ENCODE measurements at places on chromosomes 4 and X.

DNA sequence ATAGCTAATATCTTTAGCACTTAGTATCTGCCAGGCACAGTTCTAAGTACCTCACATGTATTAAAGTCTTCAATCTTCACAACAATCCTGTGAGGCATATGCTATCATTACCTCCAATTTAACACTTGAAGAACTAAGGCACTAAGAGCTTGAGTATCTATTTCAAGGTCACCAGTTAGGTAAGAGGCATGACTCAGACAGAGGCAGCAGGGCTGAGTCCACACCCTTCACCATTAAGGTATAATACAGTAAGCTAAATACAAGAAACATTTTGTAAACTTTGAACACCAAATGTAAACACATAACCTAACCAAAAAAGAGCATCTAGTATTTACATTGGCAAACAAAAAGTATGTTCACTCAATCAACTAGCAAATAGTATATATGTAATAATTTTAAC, 1410.9 kb downstream of the PCDH18 start:
- DNase-seq, result no peak

GRCh38 chr4:160562661-160563060, 1459.8 kb downstream of the RAPGEF2 start:
- no peak for DNase-seq

DNA sequence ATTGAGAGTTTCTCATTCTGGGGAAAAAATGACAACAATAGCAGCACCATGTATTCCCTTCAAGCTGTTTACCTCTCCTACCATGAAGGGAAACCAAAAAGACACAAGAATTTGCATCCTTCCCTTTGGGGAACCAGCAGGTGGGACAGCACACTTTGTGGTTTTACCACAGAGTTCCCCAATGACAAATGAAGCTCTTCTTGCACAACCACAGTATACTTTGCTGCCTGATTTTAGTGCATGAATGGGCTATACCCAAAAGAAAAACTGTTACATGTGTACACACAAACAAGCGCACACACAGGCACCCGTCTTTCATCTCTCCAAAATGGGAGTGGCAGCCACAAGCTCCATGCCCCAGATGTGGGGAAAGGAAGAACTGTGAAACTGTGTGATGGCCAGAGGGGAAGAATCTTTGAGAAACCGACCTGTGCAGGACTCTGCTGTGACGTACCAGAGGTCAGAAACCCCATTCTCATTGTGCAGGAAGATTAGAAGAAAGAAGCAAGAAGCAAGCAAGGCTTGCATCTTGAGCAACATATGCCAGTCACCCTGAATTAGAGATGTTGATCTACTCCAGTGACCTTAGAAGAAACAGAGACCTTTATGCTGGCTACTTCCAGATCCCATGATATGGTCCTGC, 2.7 kb upstream of the MAML3 start:
- DNase-seq, result no peak

DNA sequence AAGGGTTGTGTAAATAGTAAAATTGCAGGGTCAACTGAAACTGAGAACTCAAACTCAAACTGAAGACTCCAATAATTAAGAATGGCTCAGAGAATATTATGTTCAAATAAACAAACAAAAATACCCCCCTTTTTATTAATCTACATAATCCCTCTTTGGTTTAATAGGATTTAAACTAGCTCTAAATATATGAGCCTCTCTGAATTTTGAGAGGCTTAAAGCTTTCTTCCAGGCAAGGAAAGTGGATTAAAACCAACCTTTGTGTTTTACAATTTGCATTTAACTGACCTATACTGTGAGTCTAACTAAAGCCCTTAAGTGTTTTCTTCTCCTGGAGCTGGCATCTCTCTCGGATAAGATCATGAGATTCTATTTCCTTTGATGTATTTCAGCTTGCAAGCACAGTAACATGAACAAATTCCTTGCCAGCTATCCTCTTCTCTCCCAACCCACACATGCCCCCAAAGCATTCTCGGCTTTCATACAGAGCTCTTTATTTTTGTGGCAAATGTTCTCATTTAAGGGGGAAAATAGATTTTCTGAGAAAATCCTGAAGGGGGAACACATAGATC, 1310.8 kb upstream of the AGA start:
- no peak for DNase-seq

- peak; percentile 79 for DNase-seq
These were observed at the start of gene TCEAL1 for GRCh38 chrX:103628386-103629317. TSS of gene TCEAL1 (plus strand) at chrX:103628975. CDS start at chrX:103629917, 942 bp downstream.

GRCh38 chr4:53744446-53745160, 153.3 kb upstream of the LNX1 start:
- no peak for DNase-seq

GRCh38 chr4:108303488-108304177, 134.9 kb upstream of the LEF1 start:
- no peak for DNase-seq

- peak; percentile 80 for DNase-seq
These were observed 197.3 kb downstream of the OR13H1 start for GRCh38 chrX:131741103-131741581.

DNA sequence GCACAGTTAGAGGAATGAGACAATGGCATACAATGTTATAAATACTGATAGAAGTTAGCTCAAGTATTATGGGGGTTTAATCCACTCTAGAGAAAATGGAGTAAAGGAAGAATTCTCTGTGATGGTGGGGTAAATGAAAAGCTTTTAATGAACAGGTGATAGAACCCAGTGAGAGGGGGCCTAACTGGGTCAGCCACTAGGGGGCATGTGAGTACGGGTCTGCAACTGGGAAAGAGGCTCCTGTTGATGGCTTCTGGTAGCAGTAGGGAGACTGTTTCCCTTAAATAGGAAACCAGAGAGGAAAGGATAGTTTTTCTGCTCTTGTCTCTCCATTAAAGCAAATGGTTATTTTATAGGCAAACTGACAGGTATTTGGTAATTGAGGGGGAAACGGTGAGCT, 132.8 kb upstream of the GPR101 start:
- DNase-seq, result no peak

GRCh38 chr4:1360423-1361283, 13.6 kb downstream of the UVSSA start:
- no peak for DNase-seq

GRCh38 chrX:115539841-115540240, 21.1 kb upstream of the PLS3 start:
- no peak for DNase-seq

- DNase-seq, result peak; percentile 64
These were observed 9.5 kb downstream of the RGS12 start for GRCh38 chr4:3302173-3302785.

GRCh38 chr4:141789716-141790115, 153.3 kb downstream of the IL15 start:
- DNase-seq, result no peak

GRCh38 chr4:185143601-185143969, 519 bp downstream of the SLC25A4 start:
- peak; percentile 91 for DNase-seq

- no peak for DNase-seq
These were observed 12.8 kb downstream of the SCD5 start for GRCh38 chr4:82785611-82786400.

DNA sequence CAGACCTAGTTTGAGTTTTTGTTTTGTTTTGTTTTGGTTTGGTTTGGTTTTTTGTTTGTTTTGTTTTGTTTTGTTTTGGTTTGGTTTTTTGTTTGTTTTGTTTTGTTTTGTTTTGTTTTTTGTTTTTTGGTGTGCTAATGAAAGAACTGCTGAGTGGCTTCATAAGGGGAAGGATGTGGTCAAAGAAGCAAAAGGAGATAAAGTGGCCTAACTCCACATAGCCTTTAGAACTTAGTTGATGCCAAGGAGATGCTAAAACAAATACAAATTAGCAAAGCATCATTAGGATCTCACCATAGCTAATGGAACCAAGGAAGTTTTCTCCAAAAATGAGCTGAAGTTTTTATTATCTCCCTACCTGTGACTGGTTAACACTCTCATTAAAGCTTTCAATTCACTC, 44.6 kb upstream of the TMEM164 start:
- no peak for DNase-seq

Measured in coronary artery (tissue), 2 donors.